Mammary epithelial cell (primary cell): ENCODE measurements at places on chromosomes 12 and 14.
A peak's percentile ranks its signal among the peaks of the same experiment; 100 is the strongest.

GRCh38 chr14:78240567-78240966 is 70.4 kb downstream of the NRXN3 start:
- DNase-seq: no peak

DNA sequence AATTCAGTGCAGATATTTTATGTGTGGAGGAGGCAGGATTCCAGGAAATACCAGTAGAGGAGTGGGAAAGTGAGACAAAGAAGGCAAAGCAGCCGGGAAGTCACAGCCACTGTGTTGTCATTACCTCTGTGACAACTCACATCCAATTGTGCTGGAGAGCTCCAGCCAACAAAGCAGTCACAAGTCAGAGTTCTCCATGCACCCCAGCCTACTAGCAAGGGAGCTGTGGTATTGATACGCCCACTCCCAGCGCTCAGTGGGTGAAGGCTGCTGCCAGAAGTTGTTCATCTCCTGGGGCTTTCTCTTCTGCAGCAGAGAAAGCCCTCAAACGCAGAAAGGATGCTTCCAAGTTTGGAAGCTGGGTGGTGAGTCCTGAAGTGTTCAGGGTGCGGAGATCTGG is 93.9 kb downstream of the DICER1 start:
- no peak for DNase-seq

DNA sequence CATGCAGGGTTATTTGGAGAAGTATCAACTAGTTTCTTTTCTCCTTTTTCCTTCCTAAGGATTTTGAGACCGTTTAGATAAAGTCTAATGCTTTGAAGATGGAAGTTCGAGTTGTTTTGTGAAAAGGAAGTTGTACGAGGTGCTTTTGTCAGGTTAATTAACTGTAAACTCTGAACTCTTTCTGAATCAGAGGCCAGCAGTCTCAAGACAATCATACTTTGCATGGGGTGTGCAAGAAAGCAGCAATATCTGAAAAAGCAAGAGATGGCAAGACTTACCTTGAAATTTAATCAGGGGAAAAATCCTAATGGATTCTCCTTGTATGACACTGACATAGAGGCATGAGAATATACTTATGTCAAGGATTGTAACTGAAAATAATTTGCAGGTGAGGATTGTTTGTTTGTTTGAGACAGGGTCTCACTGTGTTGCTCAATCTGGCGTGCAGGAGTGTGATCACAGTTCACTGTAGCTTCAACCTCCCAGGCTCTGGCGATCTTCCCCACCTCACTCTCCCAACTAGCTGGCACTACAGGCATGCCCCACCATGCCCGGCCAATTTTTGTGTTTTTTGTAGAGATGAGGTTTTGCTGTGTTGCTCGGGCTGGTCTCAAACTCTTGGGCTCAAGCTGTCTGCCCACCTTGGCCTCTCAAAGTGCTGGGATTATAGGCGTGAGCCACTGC is 170.2 kb upstream of the HMGA2 start:
- DNase-seq: no peak

DNA sequence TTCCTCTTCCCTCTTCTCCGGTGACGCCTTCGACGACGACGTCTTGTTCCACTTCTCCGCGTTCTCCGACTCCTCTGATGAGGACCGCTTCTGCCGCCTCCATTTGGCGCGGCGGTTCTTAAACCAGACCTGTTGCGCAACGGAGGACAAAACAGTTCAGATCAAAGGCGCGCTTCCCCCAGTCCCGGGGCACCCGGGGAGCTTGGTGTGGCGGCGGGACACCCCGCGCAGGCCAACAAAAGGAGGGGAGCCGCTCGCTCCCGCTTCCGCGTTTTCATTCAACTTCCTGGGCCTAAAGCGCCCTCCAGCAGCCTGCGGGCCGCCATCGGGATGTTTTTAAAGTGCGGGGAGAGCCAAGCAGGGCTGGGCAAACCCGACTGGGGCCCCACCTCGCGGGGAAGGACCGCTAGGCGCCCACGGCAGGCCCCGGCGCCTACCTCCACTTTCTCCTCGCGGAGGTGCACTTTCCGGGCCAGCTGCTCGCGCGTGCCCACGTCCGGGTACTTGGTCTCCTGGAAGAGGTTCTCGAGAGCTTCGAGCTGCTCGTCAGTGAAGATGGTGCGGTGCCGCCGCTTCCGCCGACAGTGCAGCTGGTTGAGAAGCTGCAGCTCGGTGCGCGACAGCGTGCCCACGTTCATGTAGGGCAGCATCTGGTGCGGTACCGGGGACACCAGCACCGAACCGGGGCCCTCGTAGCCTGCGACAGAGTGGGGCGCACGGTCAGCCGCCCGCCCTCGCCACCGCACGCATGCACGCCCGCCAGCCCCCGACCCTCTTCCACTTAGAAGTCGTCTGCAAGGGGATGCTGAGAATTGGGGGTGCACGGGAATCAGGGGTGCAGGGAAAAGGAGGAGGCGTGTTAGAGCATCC is 1.2 kb downstream of the GSC start:
- DNase-seq: no peak

- no peak for DNase-seq
Observed at GRCh38 chr14:23030936-23031335, 3.8 kb downstream of the PSMB5 start.

GRCh38 chr12:123363390-123363739 is 1.3 kb downstream of the SBNO1 start:
- DNase-seq: no peak

- peak; percentile 81 for DNase-seq
Observed at GRCh38 chr12:6345319-6346091, 3.6 kb upstream of the TNFRSF1A start.

DNA sequence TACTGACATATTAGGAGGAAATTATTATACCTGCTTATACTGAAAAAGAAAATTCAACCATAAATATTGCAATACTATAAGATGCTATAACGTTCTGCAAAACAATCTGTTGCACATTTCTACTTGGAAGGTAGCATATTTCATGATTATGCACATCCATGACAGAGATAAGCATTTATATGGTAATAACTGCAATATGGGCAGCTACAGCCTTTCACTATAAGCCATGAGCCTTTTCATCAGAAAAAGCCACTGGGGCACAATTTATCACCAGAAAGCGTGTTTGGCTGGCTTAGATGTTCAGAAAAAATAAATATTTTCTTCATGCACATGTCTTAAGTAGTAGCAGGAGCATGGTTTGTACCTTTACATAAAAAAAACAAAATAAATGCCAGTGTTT is 340.7 kb downstream of the GALC start:
- no peak for DNase-seq

- peak; percentile 1 for DNase-seq
Observed at GRCh38 chr14:78519863-78520262, 349.7 kb downstream of the NRXN3 start.

GRCh38 chr14:25622763-25623162 is 572.8 kb upstream of the STXBP6 start:
- no peak for DNase-seq

GRCh38 chr14:74620923-74621322 is 8.9 kb upstream of the LTBP2 start:
- DNase-seq: no peak

DNA sequence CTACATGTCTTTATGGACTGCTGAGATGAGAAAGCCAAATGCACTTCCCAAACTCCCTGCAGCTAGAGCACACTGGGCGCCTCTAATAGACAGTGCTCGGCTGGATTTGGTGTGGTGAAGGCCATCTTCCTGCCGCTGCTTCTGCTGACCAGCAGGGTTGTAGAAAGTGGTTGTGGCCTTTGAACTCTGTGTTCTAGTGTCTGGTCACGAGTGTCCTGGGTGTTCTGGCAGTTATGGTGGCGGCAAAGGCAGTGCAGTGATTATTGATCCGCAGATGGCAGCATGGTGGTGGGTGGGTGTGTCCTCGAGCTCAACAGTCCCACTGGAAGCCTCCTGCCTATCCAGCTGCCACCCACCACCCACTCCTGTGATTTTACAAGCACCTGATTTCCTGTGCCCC is 43.4 kb downstream of the SMIM41 start:
- no peak for DNase-seq

- peak; percentile 86 for DNase-seq
Observed at GRCh38 chr12:10717410-10717809, 5.7 kb downstream of the YBX3 start.

DNA sequence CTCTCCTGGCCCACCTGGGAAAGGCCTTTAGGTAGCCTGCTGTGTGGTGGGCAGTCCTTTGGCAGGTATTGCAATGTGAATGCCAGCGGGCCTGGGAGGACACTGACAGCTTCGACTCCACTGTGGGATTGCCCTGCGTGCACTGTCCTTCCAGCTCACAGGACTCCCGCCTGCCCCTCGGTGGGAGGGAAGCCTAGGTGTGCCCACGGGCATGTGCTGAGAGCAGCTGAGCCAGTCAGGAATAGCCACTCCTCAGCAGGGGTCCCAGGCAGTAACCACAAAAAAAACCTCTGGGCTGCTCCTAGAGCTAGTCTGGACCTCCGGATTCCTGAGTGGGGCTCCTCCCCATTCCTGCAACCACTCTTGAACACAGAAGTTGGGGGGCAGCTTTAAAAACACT is 278.2 kb downstream of the FOXN3 start:
- no peak for DNase-seq

GRCh38 chr12:131591714-131592709 is 118.9 kb upstream of the SFSWAP start:
- DNase-seq: no peak

- DNase-seq: no peak
Observed at GRCh38 chr12:76946446-76946845, 67.6 kb upstream of the CSRP2 start.

GRCh38 chr12:2008677-2009076 is 4.4 kb upstream of the DCP1B start:
- no peak for DNase-seq

- DNase-seq: no peak
Observed at GRCh38 chr12:123490089-123490488, 32.1 kb downstream of the SNRNP35 start.

DNA sequence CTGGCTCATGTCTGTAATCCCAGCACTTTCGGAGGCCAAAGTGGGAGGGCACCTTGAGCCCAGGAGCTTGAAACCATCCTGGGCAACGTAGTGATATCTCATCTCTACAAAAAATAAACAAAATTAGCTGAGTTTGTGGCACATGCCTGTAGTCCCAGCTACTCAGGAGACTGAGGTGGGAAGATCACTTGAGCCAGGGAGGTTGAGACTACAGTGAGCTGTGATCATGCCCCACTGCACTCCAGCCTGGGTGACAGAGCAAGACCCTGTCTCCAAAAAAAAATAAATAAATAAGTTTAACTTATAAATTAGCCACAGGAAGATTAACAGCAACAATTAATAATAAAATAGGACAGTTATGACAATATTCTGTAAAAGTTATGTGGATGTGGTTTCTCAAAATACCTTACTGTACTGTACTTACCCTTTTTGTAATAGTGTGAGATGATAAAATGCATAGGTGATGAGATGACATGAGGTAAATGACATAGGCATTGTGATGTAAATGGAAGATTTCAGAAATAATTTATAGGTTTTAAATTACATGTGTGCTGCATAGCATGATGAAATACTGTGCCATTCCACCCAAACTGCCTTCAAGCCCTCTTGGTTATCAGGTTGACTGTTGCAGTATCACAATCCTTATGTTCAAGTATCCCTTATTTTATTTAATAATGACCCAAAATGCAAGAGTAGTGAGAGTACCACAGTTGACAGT is 22.0 kb downstream of the USP15 start:
- no peak for DNase-seq
